ENCODE measurements at places on chromosomes 11 and 22.

GRCh38 chr11:95229993-95230809 is 801 bp downstream of the SESN3 start:
- DNase-seq = peak; percentile 48

GRCh38 chr11:10243896-10244575 is 50.0 kb downstream of the SBF2 start:
- DNase-seq = no peak

DNA sequence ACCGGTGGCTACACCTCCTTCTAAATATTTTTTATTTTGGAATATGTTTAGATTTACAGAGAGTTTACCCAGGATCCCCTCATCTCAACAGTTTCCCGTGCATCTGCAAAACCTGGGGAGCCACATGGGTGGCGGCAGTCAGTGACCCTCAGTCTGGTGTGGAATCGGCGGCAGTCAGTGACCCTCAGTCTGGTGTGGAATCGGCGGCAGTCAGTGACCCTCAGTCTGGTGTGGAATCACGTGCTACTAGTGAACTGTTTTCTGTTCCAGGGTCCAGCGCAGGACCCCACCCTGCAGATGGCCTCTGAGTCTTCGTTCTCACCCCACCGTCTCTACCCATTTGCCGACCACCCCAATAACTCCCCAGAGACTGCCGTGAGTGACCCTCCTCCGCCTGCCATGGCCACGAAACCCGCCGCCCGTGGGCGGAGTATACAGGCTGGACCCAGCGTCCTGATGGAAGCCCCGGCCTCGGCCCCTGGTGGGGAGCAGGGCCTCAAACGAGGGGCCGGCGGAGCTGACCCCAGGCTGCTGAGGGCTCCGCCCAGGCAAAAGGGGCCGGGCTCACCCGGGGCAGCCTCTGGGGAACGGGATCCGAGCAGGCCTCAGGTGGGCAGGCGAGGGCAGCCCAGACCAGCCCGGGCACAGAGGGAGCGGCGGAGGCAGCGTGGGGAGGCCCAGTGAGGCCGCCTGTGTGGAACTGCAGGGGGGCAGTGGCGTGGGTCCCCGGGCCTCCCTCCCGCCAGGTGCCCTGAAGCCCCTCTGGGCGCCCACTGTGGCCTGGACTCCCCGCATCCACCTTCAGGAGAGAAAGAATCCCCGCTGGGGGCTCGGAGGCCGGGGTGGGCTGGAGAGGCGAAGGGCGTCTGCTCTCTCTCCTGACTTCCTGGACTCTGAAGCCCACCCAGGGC is 2.5 kb downstream of the IL17REL start:
- no peak for DNase-seq

GRCh38 chr11:133480722-133481121 is 51.6 kb downstream of the OPCML start:
- DNase-seq = no peak

GRCh38 chr11:45622861-45623260 is 42.6 kb downstream of the CHST1 start:
- no peak for DNase-seq

DNA sequence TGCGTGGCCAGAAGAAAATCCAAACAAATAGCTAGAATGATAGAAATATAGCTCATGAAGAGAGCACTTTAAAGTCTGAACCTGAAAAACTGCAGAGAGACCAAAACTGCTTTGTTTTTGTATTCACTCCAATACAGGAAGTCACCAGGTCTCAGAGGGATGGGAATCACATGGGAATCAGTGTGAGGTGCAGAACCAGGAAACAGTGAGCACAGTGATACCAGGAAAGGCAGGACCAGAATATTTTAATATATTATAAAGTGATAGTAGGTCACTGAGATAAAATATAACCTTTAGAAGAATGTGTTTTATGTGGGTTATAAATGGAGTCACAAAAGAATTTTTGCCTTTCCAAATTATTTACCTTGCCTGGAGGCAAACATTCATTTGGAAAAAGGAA is 277.3 kb downstream of the CASP12 start:
- no peak for DNase-seq

- DNase-seq = peak; percentile 71
Observed at GRCh38 chr22:17121233-17122195, at the start of gene TMEM121B. Gene TMEM121B (minus strand): TSS chr22:17121360. CDS start chr22:17121127, 233 bp downstream.

DNA sequence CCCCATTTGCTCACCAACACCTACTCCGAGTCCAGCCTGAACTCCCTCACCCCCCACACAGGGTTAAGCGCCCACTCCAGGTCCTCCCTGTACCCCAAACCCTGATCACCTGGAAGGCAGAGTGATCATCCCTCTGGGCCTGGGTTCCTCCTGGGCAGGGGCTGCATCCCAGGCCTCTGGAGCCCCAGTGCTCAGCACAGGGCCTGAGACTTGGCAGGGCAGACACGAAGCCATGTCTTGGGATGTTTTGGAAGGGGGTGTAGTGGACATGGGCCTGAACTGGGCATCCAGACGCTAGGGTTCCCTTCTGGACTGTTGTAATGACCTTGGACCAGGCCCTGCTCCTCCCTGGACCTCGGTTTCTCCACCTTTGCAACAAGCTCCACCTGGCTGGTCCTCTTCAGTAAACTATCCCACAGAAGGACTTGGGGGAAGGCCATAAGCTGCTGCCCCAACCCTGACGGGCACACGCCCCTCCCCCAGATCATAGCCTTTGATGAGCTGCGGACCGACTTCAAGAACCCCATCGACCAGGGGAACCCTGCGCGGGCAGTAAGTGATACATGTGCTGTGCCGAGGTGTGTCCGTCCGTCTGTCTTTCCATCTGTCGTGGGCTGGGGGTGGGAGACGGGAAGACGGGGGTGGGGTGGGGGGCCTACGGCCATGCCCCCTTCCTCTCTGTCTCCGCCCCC is 3.9 kb downstream of the CNIH2 start:
- no peak for DNase-seq

DNA sequence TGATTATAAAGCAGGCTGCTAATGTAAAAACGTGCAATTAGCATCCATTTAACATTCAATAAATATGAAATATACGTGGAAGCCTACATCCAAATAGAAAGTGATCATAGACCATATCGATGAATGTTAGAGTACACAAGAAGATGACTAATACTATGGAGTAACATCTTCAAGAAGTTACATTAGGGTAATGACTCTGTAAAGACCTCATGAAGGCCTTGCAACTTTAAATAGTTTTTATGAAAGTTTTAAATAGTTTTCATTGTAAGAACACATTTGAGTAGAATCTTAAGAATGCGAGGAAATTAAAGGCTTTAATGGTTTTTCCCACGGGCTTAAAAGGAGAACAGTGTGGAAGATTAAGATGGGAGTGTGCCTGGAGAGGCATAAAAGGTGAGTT is 1.4 kb downstream of the TRIM34 start:
- DNase-seq = no peak

GRCh38 chr11:17606233-17607082 is 59.4 kb downstream of the OTOG start:
- no peak for DNase-seq

- no peak for DNase-seq
Observed at GRCh38 chr11:88655656-88656055, 318.1 kb upstream of the CTSC start.

DNA sequence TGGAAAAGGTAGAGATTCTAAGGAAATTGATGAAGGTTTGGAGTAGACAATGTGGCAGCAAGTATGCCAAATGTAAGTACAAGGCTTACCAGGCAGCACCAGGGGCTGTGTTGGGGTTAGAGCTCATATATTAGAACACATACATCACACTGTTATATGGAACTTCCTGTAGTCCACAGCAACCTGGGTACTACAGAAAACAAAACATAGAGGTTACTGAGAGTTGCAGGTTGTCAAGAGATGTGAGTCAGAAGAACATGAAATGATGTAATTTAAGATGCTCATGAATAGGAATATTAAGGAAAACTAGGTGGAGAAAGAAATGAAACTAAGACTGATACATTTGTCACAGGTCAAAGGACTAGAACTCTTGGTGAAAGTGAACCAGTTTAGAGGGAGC is 22.0 kb downstream of the FAT3 start:
- no peak for DNase-seq

DNA sequence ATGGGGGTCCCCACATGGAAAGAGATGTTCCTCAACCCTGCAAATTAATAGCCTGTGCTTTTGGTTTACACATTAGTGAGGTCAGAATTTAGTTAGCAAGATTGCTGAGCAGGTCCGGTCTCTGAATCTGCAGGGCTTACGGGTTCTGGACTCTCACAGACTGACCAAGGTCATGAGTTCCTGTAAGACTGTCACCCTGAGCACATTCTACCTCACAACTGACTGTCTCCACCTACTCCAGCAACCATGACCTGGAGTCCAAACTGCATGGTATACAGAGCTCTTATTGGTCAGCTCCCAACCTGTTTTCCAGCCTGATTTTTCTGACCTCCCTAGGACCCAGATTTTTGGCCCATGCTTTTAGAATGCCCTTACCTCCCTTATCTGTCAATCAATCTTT is 28.2 kb downstream of the DKK3 start:
- no peak for DNase-seq

GRCh38 chr22:44648085-44648820 is 53.8 kb upstream of the PRR5 start:
- no peak for DNase-seq

- DNase-seq = no peak
Observed at GRCh38 chr11:107043242-107044006, 25.1 kb upstream of the GUCY1A2 start.

GRCh38 chr11:23310276-23310675 is 450.0 kb upstream of the CCDC179 start:
- DNase-seq = no peak

DNA sequence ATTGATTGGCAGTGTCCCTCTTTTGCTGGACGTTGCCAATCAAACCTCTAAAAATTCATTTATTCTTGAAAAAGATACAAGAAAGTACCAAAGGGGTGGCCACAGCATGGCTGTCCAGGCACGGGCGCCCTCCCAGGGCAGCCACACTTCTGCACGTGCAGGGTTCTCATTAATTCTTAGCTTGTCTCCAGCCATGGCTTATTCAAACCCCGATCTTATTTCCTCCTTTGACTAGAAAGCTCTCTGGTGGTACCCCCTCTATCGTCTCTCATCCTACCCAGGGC is 123.9 kb downstream of the CTTN start:
- no peak for DNase-seq
